ENCODE measurements at places on chromosomes 1 and 21.

- DNase-seq, result no peak
Observed at GRCh38 chr1:45356186-45356585, 15.9 kb upstream of the MUTYH start.

GRCh38 chr1:51612447-51612961, 4.4 kb upstream of the OSBPL9 start:
- no peak for DNase-seq

DNA sequence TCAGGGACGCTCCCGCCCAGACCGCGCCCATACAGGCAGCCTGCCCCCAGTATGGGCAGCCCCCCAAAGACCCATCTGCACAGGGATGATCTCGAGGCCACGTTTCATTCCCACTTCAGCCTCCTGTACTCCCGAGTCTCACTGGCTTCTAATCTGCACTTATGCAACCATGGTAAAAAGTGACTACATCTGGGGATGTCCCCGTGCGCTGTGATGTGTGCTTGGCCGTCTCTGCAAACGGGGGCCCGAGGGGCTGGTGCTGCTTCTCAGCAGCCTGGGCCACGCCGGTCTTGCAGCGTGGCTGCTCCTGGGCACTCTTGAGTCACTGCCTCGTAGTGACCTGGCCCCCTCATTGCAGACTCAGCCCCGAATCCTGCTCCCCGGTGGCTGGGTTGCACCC, 17.4 kb upstream of the PLCH2 start:
- no peak for DNase-seq

GRCh38 chr1:26697978-26698849, 2.4 kb downstream of the ARID1A start:
- DNase-seq, result peak; percentile 95

Data from dermis blood vessel endothelial cell (primary cell).